NCI-H1092 (cell line): ENCODE measurements at places on chromosomes 5 and 9.

GRCh38 chr5:18028036-18028435, 393.8 kb downstream of the TAF11L14 start:
- no peak for DNase-seq

GRCh38 chr9:89325733-89326132, 7.4 kb downstream of the SECISBP2 start:
- no peak for DNase-seq

DNA sequence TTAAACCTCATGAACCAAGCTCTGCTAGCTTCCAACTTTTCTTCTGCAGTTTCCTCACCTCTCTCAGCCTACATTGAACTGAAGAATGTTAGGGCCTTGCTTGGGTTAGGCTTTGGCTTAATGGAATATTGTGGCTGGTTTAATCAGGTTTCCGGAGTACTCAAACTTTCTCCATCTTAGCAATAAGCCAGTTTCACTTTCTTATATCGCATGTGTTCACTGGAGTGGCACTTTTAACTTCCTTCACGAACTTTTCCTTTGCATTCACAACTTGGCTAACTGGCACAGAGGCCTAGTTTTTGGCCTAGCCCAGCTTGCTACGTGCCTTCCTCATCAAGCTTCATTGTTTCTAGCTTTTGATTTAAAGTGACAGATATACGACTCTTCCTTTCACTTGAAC, 81.0 kb upstream of the MAST4 start:
- no peak for DNase-seq

- no peak for DNase-seq
Measured at GRCh38 chr5:93008502-93009207, 572.4 kb downstream of the NR2F1-AS1 start.

GRCh38 chr5:14582797-14583137, 1.2 kb downstream of the OTULINL start:
- DNase-seq, result no peak

DNA sequence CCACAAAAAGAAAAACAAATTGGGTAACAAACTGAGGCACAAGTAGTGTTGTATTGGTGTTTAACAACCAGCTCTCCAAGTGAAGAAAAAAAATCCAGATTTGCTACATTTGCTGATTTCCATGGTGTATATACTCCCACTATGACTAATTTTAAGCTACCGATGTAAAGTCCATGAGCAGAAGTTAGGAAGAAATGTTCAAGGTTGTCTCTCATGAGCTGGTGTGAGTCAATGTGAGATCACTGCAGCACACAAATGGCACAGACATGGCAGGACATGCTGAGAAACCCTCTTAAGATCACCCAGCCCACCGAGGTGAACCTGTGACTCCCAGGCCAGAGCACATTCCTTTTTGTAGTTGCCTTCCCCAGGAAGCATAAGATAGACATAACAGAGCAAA, 36.2 kb downstream of the SLC44A1 start:
- no peak for DNase-seq
